GM23338 (cell line): ENCODE measurements at places on chromosomes 7 and 10. TPM values are rescaled to one million over a fixed set of nuclear protein-coding genes. Genes with fewer than 3 reads are reported as not detected.
A peak's percentile ranks its signal among the peaks of the same experiment; 100 is the strongest.

C10orf90 gene
- total RNA-seq: 0.43 and 0.76 TPM in 2 replicates

GNGT1 gene
- not detected in 2 replicates for total RNA-seq

TAC1 gene
- 3.9 and 8.7 TPM in 2 replicates for total RNA-seq

TMEM178B gene
- total RNA-seq: 9.4 and 15.6 TPM in 2 replicates

NEUROD6 gene
- total RNA-seq: not detected in 2 replicates

DNA sequence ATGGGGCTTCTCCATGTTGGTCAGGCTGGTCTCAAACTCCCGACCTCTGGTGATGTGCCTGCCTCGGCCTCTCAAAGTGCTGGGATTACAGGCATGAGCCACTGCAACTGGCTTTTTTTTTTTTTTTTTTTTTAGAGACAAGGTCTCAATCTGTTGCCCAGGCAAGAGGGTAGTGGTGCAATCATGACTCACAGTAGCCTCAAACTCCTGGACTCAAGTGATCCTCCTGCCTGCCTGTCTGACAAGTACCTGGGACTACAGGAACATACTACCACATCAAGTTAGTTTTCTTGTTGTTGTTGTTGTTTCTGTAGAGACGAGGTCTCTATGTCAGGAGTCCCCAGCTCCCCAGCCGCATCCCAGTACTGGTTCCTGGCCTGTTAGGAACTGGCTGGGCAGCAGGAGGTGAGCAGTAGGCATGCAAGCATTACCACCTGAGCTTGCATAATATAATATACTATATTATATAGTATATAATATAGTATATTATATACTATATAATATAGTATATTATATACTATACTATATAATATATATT, 55.7 kb downstream of the TPK1 start:
- no peaks in the 10 kb centered on the region for H3K27me3 ChIP-seq
- no peaks in the 10 kb centered on the region for H3K4me1 ChIP-seq
- H3K4me3 ChIP-seq: no peak overlapping the region
- H3K36me3 ChIP-seq: no peaks in the 10 kb centered on the region

- no peak overlapping the region for H3K27ac ChIP-seq
- H3K4me3 ChIP-seq: no peak overlapping the region
- no peaks in the 10 kb centered on the region for H3K27me3 ChIP-seq
- H3K4me1 ChIP-seq: no peaks in the 10 kb centered on the region; the same call in 1 of the 2 replicates
Observed at GRCh38 chr10:67780759-67781538, 57.0 kb downstream of the DNAJC12 start.

- H3K27me3 ChIP-seq: no peaks in the 10 kb centered on the region
- H3K27ac ChIP-seq: no peak overlapping the region
- no peaks in the 10 kb centered on the region for H3K36me3 ChIP-seq
- H3K4me3 ChIP-seq: no peak overlapping the region
- no peak for DNase-seq
- H3K4me1 ChIP-seq: no peaks in the 10 kb centered on the region
Observed at GRCh38 chr7:5793361-5794072, 12.1 kb upstream of the RNF216 start.

DNA sequence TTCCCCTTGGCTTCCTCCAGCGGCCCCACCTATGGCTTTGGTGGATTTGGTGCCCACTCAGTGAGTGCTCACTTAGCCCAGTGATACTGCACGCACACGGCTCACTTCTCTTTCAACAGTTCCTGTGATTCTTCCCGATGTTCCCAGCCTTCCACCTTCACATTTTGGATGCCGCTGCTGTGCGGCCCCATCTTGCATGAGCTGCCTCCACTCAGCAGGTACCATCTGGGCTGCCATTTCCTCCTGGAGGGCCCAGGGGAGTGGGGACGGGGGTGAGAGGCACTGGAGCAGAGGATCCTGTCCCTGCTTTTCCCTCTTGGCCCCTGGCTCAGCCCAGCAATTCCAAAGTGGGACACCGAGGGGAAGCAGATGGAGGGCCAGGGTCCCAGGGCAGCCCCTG, 323.3 kb upstream of the ZNF32 start:
- H3K27me3 ChIP-seq: no peaks in the 10 kb centered on the region
- no peak overlapping the region for H3K4me3 ChIP-seq
- DNase-seq: no peak
- no peak overlapping the region for H3K27ac ChIP-seq
- no peaks in the 10 kb centered on the region for H3K4me1 ChIP-seq

- H3K27ac ChIP-seq: no peak overlapping the region
- H3K4me3 ChIP-seq: no peak overlapping the region
- H3K4me1 ChIP-seq: peaks cover 10% of the 10 kb centered on the region
- H3K27me3 ChIP-seq: no peaks in the 10 kb centered on the region
Observed at GRCh38 chr10:30039567-30039966, 19.8 kb downstream of the JCAD start.

DNA sequence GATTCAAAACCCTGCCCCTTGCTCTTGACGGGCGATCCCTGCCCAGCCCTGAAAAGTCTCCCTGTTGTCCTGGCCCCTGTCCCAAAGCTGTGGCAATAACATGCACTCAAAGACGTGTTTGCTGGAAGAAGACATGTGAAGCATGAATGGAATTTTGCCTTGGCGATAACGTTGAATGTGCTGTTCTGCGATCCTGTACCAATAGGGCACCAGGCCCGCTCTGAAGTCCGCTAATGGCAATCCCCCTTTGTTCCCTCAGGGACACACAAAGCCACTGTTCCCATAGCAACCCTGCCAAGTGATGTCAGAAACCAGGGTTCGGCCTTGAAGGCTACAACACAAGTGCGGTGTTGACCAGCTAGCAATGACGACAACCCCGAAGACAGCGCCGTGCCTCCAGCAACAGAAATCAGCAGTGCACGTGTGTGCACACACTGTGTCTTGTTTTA, 284.6 kb downstream of the KLF6 start:
- no peak overlapping the region for H3K4me3 ChIP-seq
- no peaks in the 10 kb centered on the region for H3K36me3 ChIP-seq
- H3K4me1 ChIP-seq: peaks cover 34% of the 10 kb centered on the region
- no peaks in the 10 kb centered on the region for H3K27me3 ChIP-seq
- peak; percentile 85 for DNase-seq

- H3K4me1 ChIP-seq: 0 out of 2 replicates have a peak, but pooled peaks cover 3% of the 10 kb centered on the region
- no peaks in the 10 kb centered on the region for H3K36me3 ChIP-seq
- no peaks in the 10 kb centered on the region for H3K27me3 ChIP-seq
- no peak overlapping the region for H3K27ac ChIP-seq
- no peak overlapping the region for H3K4me3 ChIP-seq
- no peak for DNase-seq
Observed at GRCh38 chr7:26792576-26792975, 71.8 kb downstream of the SKAP2 start.

DNA sequence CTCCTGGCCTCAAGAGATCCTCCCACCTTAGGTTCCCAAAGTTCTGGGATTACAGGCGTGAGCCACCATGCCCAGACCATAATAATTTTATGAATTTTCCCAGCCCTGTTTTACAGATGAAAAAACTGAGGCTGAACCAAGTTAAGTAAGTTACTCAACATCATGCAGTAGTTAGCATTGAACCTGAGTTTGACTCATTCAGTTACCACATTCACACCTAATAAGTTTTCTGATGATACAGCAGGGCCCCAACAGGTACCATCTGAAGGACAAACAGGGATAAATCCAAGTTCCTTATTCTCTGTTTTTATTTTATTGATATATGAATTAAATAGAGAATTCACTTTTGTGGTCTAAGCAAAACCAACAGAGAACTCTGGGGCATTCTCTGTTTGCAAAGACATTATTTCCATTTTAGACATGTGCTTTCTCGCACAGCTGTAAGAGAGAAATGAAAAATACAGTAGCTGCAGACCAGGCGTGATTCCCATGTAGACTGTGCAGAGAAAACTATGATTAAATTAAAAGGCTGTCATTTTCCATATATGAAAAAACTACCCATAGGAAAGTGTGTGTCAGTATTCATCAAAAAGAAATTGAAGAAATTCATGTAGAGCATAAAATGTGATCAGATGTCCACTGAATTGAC, 26.6 kb downstream of the APBB1IP start:
- no peaks in the 10 kb centered on the region for H3K27me3 ChIP-seq
- H3K27ac ChIP-seq: no peak overlapping the region
- no peaks in the 10 kb centered on the region for H3K4me1 ChIP-seq
- no peak overlapping the region for H3K4me3 ChIP-seq
- no peak for DNase-seq
- no peaks in the 10 kb centered on the region for H3K36me3 ChIP-seq

DNA sequence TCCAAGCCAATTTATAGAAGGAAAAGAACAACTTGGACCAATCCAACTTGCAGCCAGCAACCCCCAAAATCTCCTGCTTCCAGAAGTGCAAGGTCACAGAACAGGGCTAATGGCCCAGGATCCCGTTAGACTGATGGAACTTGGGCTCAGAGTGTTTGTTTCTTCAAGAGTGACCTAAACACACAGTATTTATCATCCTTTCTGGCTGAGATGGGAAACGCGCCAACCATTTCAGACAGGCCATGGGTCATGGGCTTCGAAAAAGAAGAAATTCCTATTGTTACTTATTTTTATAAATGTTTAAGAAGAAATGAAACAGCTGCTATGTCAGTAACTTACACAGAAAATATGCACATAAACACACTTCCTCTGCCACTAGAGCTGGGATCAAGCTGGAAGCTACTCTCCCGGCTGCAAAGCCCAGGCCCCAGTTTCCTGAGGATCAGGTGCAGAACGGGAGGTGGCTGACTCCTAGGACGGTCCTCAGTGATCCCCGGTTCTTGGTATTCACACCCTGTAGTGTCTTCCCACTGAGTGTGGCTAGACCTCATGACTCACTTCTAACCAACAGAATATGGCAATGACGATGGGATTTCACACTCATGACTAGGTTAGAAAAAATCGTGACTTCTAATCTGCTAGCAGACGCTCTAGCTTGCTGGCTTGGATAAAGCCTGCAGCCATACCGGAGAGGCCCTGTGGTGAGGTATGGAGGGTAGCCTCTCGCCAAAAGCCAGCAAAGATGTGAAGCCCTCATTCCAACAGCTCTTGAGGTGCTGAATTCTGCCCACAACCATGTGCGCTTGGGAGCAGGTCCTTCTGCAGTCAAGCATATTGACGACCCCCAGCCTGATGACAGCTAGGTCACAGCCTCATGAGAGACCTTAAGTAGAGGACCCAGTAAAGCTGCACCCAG, 60.2 kb downstream of the CHST15 start:
- H3K4me3 ChIP-seq: no peak overlapping the region
- DNase-seq: no peak
- peaks cover 21% of the 10 kb centered on the region for H3K4me1 ChIP-seq
- H3K27ac ChIP-seq: no peak overlapping the region

- H3K27ac ChIP-seq: no peak overlapping the region
- H3K27me3 ChIP-seq: peaks cover 15% of the 10 kb centered on the region
- peak; percentile 40 for DNase-seq
- H3K4me3 ChIP-seq: no peak overlapping the region
- H3K4me1 ChIP-seq: peaks cover 38% of the 10 kb centered on the region
Observed at GRCh38 chr7:137345799-137346449, 2.4 kb upstream of the PTN start.

DNA sequence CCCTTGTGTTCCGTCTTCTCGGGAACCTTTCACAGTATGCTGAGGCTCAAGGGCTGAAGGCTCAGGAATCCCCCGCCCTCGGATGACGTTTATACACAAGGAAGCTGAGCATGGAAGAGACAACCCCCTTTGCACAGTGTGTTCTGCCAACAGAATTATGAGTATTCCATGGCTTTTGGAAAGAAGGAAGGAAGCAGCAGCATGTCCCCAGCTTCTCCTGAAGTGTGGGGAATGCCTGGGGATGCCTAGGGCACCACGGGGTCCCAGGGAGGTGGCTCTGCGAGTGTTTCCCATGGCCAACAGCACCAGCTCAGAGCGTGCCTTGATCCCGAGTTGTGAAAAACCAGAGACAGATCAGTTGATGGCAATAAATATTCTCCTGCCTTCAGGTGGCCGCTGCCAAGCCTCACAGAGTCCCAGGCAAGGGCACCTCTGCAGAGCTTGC, 88.8 kb upstream of the DDC start:
- no peaks in the 10 kb centered on the region for H3K36me3 ChIP-seq
- DNase-seq: no peak
- H3K4me1 ChIP-seq: no peaks in the 10 kb centered on the region

DNA sequence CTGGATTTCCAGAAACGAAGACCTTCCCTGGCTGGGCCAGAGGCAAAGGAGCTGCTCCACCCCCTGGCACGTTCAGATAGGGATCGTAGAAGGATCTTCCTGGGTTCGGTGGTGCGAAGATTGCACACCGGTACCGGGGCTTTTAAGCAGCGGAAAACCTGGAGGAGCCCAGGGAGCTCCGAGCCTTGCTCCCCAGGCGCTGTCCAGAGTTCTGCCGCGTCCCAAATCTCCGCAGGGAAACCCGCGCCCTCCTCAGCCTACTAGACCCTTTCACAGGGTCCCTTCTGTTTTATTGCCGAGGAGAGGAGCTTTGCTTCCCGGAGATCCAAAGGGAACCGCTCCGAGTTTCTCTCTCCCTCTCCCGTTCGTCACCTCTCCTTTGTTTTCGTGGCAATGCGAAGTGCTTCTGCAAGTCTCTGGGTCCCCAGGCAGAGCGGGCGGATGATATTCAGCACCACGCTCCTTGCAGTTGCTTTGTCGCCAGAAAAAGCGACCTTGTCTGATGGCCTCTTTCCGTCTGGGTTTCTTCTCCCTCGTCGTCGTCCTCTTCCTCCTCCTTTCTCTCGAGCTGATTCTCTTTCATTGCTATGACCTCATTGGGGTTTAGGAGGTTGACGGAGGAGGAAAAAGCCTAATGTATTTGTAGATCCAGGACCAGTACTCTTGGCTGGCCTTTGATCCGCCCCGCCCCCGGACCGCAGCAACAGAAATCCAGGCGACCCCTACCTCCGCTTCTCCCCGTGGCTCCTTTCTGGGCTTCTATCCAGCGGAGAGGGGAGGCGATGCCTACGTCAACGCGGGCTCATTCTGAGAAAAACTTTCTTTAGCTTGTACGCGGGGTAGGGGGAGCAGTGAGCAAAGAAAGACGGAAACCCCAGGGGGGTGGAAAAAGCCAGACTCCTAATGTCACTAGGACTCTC, at the start of gene TMEM196:
Gene TMEM196, minus strand, starts transcription at position 777 of the 920 bp plus-strand sequence. CDS start 921 bp downstream, outside the sequence.
- H3K27me3 ChIP-seq: peaks cover 52% of the 10 kb centered on the region
- H3K4me3 ChIP-seq: peak within 1 kb of the TSS; percentile 74
- H3K27ac ChIP-seq: no peak within 1 kb of the TSS
- peak; percentile 87 for DNase-seq
- H3K4me1 ChIP-seq: peaks cover 7% of the 10 kb centered on the region

- peaks cover 8% of the 10 kb centered on the region; the same call in 1 of the 2 replicates for H3K4me1 ChIP-seq
- no peak overlapping the region for H3K27ac ChIP-seq
- no peak for DNase-seq
- H3K27me3 ChIP-seq: no peaks in the 10 kb centered on the region
Observed at GRCh38 chr10:7296648-7297047, 114.2 kb downstream of the SFMBT2 start.

GRCh38 chr10:62926407-62926806, 110.2 kb upstream of the EGR2 start:
- no peaks in the 10 kb centered on the region for H3K36me3 ChIP-seq
- no peaks in the 10 kb centered on the region for H3K27me3 ChIP-seq
- no peak for DNase-seq
- H3K27ac ChIP-seq: no peak overlapping the region

GRCh38 chr7:145848691-145849090, 267.9 kb upstream of the CNTNAP2 start:
- H3K27ac ChIP-seq: no peak overlapping the region
- H3K27me3 ChIP-seq: no peaks in the 10 kb centered on the region
- H3K36me3 ChIP-seq: no peaks in the 10 kb centered on the region; the same call in 1 of the 2 replicates
- no peaks in the 10 kb centered on the region for H3K4me1 ChIP-seq
